ENCODE measurements at places on chromosomes 1 and 21.

- DNase-seq, result no peak
These were observed 59.6 kb upstream of the HOOK1 start for GRCh38 chr1:59755069-59755685.

GRCh38 chr1:93708734-93709481, 27.3 kb upstream of the BCAR3 start:
- DNase-seq, result no peak

- DNase-seq, result no peak
These were observed 4.4 kb downstream of the NBPF1 start for GRCh38 chr1:16608838-16609560.

DNA sequence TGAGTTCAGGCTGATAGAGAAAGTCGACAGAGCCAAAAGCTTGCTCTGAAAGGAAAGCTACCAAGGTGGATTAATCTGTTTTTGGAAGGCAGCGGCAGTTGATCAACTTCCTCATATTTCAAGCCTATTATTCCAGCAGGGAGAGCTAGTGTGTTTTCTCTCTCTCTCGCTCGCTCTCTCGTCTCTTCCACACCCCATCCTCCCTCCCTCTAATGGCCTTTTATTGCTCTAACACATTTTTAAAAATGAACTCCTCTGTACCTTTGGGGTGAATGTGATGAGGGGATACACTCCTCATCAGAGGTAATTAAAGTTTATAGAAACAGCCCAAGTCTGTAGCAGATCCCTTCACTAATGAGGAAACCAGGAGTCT, 126.4 kb downstream of the CLIC6 start:
- DNase-seq, result no peak

- DNase-seq, result no peak
These were observed 248.6 kb downstream of the TBX15 start for GRCh38 chr1:118739501-118739900.

GRCh38 chr1:178819123-178819522, 51.8 kb downstream of the ANGPTL1 start:
- no peak for DNase-seq

- no peak for DNase-seq
These were observed 21.9 kb downstream of the DIRAS3 start for GRCh38 chr1:68028566-68028965.

DNA sequence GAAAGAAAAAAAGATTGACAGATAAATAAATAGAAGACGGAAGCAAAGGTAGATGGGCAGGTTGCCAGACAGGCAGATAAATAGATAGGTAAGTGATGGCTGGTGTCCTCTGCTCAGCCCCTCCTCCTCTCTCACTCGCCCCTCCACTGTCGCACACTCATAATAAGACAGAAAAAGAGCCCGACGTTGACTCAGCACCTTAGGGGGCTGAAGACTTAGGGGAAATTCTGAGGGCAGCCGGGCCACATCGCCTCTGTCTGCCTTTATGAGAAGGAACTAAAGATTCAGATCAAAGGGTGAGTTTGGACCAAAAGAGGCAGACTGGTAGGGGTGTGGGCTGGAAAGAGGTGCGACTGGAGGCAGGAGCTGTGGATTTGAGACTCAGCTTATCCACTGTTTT, 158.1 kb upstream of the IGSF21 start:
- DNase-seq, result no peak

DNA sequence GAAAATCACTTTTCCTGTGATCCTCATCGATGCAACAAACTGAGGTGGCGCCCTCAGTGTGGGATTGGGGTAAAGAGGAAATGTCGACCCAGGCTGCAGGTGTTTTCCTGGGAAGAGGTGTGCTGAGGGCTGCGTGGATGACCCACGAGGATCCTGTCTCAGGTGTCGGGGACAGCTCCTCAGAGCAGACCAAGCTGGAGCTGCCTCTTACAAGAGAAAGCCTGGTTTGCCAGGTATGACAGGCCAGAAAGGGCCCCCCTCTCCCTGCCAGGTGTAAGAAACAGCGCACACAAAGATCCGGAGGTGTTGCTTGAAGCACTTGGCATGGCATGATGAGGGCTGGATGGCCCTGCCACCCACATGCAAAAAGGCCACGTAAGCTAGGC, 12.6 kb downstream of the FHAD1 start:
- no peak for DNase-seq

DNA sequence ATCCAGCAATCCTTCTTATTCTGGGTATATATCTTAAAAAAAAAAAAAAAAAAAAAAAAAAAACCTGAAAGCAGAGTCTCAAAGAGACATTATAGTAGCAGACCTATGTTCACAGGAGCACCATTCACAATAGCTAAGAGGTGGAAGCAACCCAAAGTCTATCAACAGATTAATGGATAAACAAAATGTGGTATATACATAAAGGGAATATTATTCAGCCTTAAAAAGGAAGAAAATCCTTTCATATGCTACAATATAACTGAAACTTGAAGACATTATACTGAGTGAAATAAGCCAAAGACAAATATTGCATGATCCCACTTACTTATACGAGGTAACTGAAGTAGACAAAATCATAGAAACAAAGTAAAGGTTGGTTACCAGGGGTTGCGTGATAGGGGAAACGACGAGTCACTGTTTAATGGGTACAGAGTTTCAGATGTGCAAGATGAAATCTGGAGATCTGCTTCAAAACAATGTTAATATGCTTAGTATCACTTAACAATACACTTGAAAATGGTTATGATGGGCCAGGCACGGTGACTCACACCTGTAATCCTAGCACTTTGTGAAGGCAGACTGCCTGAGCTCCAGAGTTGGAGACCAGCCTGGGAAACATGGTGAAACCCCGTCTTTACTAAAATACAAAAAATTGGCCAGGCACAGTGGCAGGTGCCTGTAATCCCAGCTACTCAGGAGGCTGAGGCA, 29.5 kb downstream of the PIK3R3 start:
- DNase-seq, result no peak

GRCh38 chr1:207944571-207944970, 33.6 kb upstream of the CD34 start:
- no peak for DNase-seq

GRCh38 chr1:81149649-81150325, 650.9 kb upstream of the ADGRL2 start:
- no peak for DNase-seq

GRCh38 chr1:189185097-189185496, 1292.6 kb downstream of the BRINP3 start:
- DNase-seq, result no peak

GRCh38 chr1:64378826-64379225, 91.1 kb upstream of the CACHD1 start:
- DNase-seq, result no peak

DNA sequence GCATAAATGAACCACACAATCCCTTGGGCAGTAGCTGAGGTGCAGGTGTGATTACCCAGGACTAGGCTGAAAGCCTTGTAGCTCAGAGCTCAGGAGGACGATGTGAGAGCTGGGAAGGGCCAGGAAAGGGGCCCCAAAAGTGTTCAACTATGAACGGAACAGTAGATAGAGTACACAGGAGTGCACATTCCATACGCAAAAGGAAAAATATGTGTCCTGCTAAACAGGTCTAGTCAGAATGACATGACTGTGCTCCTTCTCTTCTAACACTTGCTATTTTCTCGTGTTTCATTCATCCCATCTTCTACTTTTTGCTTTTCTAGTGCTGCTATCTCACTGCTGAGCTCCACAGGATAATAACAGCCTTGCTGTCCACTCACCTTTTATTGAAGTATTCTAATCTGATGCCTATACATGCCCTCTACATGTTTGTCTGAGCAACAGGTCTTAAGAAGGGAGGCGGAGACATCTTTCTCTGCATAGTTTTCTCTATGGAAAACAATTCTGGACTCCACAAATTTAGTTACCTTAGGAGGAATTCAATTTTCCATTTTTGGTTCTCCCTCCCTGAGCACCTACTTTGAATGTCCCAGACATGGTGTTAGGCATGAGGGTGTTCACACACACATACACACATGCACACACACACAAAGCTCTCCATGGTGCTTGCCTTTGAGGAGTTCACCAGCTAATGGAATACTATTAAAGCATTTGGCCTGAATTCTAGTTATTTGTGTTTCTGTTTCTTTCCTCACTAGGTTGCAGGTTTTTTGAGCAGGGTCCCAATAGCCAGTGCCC, 3.4 kb downstream of the S100A10 start:
- DNase-seq, result no peak

- DNase-seq, result no peak
These were observed 19.3 kb upstream of the TBX19 start for GRCh38 chr1:168261390-168261789.

GRCh38 chr1:180360333-180361075, 130.4 kb downstream of the LHX4 start:
- DNase-seq, result no peak

DNA sequence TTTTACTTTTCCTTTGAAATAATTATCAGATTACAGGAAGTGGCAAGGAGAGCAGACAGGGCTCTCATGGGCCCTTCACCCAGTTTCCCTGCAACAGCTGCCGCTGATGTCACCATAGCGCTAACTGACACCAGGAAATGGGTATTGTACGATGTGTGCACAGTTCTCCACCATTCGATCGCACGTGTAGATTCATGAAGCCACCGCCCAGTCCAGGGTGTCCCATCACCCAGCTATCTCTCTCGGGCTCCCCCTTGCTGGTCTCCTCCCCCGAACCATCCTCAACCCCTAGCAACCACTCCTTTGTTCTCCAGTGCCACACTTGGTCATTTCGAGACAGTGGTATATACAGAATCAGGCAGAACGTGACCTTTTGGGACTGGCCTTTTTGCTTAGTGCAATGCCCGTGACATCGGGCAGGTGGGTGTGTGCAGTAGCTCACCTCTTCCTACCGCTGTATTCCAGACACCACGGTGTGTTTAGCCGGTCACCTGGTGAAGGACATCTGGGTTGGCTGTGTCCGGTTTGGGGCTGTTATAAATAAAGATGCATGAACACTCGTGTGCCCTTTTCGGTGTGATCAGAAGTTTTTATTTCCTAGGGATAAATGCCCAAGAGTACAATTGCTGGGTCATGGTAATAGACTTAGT, 118.4 kb downstream of the CRYAA start:
- no peak for DNase-seq

GRCh38 chr21:15020797-15021196, 44.0 kb downstream of the NRIP1 start:
- DNase-seq, result no peak

DNA sequence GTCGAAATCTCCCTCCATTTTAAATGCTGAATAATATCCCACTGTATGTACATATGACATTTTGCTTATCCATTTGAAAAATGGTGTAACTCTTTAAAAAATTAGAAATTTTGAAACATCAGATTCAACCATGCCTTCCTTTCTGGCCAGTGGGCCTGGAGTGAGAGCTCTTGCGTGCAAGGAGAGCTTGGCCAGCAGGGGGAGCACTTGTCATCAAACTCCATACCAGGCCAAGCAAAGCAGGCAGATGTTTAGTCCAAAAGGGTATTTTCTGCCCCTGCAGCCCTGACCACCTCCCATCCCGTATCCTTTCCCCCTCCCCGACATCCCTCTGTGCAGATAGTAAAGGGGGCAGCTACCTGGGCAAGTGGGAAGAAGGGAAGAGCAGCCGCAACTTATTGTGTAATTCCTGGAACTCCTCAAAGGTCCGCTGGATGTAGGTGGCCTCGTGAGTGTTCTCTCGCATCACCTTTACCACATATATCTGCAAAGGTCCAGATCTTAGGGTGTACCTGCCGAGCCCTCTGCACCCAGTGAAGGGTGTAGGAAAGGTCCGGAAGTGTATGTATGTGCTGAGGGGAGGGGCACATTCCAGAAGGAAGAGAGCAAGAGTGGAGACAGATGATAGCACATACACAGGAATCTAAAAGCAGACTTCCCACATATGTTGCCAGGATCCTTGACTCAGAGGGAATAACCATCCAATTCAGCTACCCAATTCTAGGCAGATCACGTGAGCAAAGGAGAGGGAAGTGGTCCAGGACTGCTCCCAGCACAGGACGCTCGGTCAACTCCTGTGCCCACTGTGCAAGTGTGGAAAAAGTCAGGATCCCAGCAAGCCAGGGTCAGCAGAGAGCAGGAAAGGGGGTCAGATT, 19.9 kb upstream of the PPP1R15B start:
- DNase-seq, result peak; percentile 62

- DNase-seq, result no peak
These were observed 841.8 kb upstream of the ADGRL4 start for GRCh38 chr1:79848316-79848715.

DNA sequence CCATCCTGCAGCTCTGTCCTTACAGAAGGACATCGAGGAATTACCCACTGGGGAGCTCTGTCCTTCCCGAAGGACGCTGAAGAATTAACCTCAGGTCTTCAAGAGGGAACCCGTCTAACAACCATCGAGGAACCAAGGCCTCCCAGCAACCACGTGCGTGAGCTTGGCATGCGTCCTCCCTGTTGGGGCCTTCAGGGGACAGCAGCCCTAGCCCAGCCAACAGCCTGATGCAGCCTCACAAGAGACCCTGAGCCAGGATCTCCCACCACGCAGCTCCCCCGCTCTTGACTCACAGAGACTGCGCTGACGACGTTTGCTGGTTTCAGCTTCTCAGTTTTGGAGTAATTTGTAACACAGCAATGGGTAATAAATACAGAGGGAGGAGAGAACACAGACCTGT, 19.6 kb upstream of the AGPAT3 start:
- no peak for DNase-seq

- DNase-seq, result no peak
These were observed 21.0 kb downstream of the MRPL39 start for GRCh38 chr21:25586326-25586725.

- DNase-seq, result peak; percentile 54
These were observed 19.4 kb upstream of the BSDC1 start for GRCh38 chr1:32413507-32414185.

- DNase-seq, result no peak
These were observed 24.2 kb downstream of the OLFML2B start for GRCh38 chr1:161999301-162000052.

GRCh38 chr1:35441926-35442579, 115.2 kb downstream of the KIAA0319L start:
- DNase-seq, result no peak

DNA sequence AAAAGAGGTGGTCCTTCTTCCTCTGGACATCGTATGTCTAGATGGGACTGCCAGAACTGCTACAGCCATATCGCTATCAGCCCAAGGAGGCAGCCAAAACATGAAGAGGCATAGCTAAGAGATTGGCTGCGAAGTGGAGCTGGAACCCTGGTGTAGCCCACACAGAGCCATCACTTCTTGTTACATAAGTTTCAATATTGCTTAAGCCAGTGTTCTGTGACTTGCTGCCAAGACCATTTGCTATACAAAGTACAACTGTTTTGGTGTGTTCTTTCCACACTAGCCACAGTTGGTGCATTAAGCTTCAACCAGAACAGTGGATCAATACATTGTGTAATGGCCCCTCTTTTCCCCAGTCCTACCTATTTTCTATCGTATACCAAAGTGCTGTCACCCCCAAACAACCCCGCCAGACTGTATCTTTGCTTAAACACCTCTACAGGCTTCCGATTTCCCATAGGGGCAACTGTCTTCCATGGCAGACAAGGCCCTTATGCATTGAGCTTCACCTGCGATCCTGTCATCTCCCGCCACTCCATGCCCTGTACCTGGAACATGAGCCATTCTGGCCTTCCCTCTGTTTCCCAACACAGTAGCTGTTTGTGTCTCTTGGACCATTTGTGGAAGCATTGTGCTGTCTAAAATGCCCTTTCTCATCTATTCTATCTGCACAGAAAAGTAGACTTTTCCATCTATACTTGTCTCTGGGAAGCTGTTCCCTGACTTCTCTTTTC, 241.8 kb downstream of the TTLL7 start:
- no peak for DNase-seq

- no peak for DNase-seq
These were observed 19.1 kb upstream of the SLC45A3 start for GRCh38 chr1:205699416-205699815.

GRCh38 chr1:87291107-87291506, 37.6 kb upstream of the LMO4 start:
- DNase-seq, result no peak

All from stimulated activated CD8-positive, alpha-beta memory T cell treated with anti-CD3 and anti-CD28 coated beads, Interleukin-7, amount 100 ng/mL, for 4 hours (primary cell).